ENCODE measurements at places on chromosomes 16 and 17.

DNA sequence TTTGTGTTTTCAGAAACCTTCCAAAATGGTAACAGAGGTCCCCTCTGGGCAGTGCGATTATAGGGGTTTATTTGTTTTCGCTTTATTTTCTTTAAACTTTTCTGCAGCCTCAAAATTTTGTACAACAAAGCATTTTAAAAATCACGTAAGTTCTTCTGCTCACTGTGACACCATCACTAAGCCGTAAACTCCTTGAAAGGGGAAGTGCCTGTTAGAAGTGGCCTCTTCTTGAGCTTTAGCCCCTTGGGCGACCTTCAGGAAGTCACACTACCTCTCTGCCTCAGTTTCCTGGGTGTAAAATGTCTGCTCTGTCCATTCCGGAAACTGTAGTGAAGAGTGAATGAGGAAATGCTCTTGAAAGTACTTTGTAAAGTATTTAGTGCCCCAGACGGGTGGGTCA, 26.6 kb downstream of the ARHGAP27 start:
- DNase-seq = no peak

DNA sequence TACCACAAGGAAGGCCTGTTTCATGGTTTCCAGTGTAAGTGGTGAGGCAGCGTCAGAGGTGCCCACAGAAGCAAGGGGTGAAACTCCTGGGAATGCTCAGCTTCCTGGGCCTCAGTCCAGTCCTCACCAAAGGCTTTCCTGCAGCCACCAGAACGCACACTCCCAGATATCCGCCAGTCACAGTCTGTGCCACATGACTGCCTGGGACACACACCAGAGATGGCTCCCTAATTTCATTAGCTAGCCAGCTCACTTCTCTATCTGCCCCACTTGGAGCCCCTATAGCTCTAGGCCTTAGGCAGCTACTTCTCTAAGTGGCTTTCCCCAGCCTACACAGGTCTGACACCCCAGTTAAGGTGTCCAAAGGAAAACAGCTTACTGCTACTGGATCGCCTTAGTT, 77.0 kb downstream of the CYTH1 start:
- DNase-seq = no peak

- DNase-seq = peak; percentile 74
Measured at GRCh38 chr16:84600343-84601229, 17.3 kb downstream of the COTL1 start.

GRCh38 chr16:73794994-73795393, 501.6 kb upstream of the PSMD7 start:
- DNase-seq = no peak

DNA sequence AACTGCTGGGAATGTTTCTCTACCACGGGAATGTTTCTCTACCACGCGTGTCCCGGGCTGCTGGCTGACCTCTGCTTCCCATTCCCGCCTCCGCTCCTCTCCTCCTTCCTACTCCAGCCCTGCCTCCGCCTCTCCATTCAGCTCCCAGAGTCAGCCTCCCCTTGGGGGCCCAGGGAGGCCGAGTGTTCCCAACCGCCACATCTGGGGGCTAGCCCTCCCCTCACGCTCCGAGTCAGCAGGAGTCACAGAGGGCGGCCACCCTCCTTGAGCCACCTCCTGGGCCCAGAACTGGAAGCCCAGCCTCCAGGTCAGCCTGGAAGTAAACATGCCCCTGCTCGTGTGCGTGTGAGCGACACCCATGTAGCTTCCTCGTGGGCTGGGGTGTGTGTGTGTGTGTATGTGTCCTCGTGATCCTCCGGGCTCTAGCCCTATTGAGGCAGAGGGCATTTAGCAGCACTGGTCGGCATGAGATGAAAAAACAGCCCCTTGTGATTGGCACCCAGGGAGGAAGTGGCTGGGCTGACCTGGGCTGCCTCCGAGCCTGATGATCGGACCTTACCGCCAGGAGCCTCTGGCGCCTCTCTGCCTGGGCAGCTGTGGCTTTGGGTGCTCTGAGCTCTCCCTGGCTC, 7.3 kb downstream of the CYGB start:
- DNase-seq = no peak

GRCh38 chr17:15438491-15439105, 28.8 kb downstream of the CDRT4 start:
- DNase-seq = no peak

GRCh38 chr17:5794881-5795506, 210.7 kb upstream of the NLRP1 start:
- DNase-seq = no peak

- DNase-seq = no peak
Measured at GRCh38 chr17:43530288-43531081, 15.7 kb downstream of the ETV4 start.

DNA sequence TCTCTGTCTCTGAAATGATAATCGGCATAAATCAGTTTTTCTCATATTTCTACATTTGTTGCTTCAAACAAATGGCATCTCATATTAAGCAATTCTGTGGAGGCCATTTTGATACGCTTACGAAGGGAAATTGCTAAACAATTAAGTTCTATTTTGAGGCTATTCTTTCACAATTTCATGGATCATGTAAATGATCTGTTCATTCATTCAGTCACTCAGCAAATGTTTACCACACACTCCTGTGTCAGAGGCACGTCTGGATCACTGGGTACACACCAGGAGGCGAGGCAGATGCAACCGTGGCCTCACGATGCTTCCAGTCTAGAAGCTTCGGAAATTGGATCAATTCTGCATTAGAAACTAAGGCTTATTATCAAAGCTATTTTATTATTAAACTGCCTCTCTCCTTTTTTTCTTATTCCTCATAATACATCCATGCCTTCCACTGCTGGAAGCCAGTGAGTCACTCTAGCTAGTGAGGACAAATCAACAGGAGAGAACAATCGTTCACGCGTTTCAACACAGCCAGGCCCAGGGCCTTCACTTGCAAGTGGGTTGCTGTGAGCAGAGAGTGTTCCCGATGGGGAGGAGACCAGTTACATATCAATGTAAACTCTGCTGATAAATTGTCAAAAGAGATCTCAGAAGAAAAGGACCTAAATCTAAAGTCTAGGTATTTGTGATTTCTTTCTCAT, 11.3 kb upstream of the SLC39A11 start:
- no peak for DNase-seq

GRCh38 chr16:75235721-75236193, 15.7 kb downstream of the BCAR1 start:
- no peak for DNase-seq

DNA sequence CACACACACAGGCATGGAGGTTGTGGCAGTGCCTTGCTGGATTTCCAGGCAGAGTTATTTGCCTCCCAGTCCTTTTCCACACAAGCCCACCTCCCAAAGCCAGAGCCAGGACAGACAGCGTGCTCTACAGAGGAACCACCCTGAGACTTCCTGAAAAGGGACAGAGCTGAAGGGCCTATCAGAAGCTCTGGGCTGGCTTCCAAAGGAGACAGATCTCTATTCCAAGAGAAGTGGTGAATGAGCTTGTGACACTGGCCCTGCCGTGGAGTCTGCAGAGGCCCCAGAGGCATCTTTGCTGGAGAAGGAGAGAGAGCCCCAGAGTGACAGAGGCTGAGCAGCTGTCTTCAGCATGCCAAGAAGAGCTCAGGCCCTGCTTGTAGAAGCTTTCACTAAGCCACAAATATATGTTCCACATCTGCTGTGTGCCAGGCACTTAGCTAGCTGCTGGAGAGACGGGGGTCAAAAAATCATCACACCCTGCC, 8.3 kb upstream of the LPCAT2 start:
- DNase-seq = no peak

GRCh38 chr17:4513113-4514032, 14.7 kb downstream of the SPNS2 start:
- DNase-seq = no peak

- no peak for DNase-seq
Measured at GRCh38 chr16:70757183-70757582, 43.8 kb downstream of the VAC14 start.

GRCh38 chr16:29736112-29736511, 9.7 kb downstream of the C16orf54 start:
- no peak for DNase-seq

DNA sequence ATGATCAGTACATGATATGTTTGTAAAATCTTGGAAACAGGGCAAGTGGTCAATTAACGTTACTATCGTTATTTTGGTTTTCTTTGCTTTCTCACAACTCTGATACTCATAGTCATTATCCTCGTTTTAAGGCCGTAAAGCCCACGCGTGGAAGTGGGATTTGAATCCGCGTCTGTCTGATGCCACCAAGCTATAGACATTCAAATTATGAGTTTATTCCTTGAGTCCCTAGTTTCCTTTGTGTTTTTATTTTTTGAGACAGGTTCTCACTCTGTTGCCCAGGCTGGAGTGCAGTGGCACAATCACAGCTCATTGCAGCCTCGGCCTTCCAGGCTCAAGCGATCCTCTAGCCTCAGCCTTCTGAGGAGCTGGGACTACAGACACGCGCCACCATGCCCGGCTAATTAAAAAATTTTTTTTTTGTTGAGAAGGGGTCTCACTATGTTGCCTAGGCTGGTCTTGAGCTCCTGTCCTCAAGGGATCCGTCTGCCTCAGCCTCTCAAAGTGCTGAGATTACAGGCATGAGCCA, 1.0 kb downstream of the DCTN5 start:
- DNase-seq = no peak

GRCh38 chr16:78761427-78761826, 662.0 kb downstream of the WWOX start:
- DNase-seq = no peak

DNA sequence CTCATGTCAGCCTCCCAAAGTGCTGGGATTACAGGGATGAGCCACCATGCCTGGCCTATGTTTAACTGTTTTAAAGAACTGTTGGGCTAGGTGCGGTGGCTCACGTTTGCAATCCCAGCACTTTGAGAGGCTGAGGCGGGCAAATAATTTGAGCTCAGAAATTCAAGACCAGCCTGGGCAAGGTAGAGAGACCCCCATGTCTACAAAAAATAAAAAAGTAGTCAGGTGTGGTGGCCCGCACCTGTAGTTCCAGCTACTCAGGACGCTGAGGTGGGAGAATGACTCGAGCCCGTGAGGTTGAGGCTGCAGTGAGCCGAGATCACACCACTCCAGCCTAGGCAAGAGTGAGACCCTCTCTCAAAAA, 1.9 kb upstream of the ITGAL start:
- no peak for DNase-seq

DNA sequence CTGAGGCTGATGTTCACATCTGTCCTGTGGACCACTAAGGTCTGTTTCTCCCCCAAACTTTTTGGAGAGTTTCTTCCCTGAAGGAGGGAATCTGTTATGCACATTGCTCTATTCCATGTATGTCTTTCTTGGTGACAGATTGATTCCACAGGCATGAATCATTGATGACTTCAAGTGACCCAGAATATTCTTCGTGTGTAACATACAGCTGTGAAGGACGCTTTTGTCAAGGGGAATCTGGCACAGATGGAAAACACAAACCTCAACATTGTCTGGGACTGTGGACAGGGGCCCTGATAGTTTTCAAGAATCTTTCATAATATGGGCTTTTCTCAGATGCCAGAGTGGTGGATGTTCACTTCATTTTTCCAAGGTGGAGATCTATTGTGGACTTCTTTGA, 223.1 kb upstream of the MAF start:
- no peak for DNase-seq

GRCh38 chr17:78658281-78658785, 81.1 kb upstream of the DNAH17 start:
- no peak for DNase-seq

DNA sequence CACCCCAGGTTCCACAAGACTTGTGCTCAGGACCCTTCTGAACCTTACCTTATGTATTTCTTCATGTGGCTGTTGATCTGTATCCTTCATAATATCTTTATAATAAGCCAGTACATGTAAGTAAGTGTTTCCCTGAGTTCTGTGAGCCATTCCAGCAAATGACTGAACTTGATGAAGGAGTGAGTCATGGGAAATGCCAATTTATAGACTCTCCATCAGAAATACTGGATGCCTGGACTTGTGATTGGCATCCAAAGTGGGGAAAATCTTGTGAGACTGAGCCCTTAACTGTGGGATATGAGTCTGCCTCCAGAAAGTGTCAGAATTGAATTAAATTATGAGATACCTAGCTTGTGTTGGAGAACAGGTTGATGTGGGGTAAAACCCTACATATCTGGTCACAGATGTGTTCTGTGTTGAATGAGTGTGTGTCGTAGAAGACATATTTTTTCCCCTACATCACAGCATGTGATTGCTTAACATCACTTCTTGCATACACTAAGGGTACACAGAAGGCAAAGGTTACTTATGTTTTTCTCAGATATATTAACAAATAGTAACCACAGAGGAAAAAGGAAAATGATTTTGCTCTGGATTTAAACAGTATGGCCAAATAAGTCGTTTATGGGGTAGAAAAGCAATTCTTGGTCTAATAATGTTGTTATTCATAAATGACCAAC, 70.2 kb upstream of the NETO2 start:
- DNase-seq = no peak

- DNase-seq = no peak
Measured at GRCh38 chr17:14270508-14270907, 30.4 kb upstream of the HS3ST3B1 start.

DNA sequence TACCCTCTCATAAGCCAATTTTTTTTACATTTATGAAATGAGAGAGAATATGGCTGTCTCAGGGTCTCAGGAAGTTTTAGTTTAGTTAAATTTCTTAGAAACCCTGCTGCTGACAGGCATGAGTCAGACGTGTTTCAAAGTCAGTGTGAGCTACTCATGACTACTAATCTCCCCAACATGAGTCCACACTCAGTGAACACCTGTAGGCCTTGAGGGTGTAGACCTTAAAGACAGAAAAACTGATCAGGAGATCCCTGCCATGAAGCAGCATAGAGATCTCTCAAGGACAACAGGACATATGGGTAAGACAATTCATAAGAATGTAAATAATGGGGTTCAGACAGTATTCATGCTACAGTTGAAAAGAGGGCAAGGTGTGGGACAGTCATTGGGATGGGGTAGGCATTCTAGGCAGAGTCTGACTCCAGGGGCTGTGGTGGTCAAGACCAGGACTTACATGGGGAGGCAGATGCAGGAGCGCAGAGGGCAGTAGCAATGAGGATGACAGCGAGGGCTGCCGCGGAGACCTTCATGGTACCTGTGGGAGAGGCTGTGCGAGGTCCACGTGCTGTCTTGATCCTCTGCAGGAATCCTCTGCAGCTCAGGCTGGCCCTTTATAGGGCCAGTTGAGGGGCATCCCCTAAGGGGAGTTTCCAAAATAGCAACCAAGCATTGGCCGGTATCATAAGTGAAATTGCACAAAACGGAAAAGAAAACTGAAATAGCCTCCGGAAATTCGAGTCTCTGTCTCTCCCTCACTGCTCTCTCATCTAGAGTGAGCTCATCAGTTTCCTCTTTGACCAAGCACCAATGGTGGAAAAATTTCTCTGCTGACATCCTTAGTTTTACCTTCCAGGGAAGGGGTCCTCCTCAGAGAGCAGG, at the start of gene CCL5:
Gene CCL5 (minus strand): TSS at position 588 of the 882 bp plus-strand sequence.
- no peak for DNase-seq

DNA sequence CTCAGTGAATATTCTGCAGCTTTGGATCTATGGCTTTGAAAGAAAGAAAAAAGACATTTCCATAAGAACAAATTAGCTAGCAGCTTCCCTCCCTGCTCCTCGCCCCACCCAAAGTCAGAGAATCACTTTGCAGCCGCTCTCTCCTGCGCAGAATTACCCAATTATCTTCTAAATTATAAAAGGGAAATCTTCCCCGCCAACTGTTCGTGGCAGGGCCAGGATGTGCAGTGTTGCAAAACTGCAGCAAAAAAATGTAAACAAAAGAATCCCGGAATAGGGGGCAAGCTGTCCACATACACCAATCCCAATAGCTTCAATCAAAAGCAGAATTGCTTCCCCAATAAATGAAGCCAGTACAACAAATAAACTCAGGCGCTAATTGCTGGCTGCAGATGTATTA, 510.6 kb downstream of the RBFOX1 start:
- DNase-seq = no peak

Data from bone marrow (tissue), 2 donors.